ENCODE measurements at places on chromosomes 5 and 9.
A peak's percentile ranks its signal among the peaks of the same experiment; 100 is the strongest.

DNA sequence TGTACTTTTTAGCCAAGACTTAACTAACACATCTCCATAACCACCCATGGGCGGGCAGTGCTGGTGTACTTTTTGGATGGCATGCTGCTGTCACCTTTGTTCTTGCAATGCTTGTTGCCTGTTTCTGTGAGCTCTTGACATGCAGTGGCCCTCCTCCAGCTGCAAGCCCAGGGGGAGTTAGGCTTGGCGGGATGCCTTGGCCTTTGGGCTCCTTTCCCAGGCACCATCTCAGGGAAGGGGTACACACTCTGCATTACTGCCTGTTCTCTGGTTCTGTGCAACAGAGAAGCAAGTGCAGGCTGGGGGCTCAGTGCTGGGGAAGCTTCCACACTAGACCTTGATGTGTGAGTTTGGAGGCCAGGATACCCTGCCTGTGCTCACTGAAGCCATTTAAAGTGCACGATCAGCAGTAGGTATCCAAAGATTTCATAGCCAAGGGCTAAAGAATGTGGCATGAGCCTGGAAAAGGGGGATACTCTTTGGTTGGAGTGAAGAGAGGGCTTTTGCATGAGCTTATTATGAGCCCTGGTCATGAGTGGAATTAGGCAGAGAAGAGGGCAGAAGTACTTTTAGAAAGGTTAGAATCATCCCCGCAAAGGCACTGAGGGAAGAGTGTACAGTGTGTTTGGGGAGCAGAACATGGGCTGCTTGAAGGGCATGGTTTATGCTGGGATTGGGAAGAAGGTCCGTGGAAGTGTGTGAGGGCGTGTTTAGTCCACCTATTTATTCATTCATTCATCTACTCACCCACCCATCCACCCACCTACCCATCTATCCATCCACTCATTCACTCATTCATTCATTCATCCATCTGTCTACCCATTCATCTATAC, 22.5 kb downstream of the PSAT1 start:
- no peak for DNase-seq

DNA sequence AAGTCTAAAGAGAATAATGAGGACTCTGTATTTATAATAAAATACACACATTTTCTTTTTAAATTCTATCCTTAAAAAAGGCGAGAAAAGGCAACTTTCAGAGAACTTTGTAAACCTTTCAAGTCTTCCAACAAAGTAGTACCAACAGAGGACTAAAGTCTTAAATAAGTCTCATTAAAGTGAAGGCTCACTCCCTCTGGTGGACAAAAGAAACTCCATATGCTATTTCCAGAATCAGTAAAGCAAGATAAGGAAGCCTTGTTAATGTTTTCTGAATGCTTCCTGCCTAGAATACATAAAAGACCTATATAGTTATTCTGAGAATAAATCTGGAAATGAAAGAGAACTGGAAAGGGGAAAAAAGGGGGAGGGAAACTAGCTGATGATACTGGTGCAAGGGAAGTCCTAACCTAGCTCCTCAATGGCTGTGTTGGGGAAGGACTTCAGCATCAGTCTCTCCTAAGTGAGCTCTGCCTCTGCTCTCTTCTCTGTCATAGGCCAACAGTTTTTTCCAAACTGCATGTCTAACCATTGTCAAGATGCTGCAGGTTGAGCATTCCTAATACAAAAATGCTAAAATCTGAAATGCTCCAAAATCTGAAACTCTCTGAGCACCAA, 7.2 kb downstream of the HMGCS1 start:
- no peak for DNase-seq

GRCh38 chr9:31243386-31243785, 1141.1 kb upstream of the ACO1 start:
- no peak for DNase-seq

DNA sequence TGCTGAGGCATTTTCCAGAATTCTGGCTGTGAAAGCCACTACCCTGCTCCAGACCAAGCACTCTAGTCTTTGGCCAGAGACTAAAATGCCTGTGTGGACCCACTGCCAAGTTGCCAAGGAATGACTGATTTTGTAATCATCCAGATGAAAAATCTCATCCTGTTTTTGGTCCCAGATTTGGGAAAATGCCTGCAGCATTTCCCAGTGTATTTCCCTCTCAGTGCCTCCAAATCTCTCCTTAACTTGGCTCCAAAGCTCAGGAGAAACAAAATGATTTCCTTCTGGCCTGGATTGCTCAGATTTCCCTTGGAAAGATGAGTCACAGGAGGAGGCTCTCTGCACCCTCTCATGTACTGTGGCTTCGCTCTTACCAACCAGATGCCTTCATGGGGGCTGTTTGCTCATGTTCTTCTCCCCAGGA, 335.2 kb upstream of the TARS1 start:
- no peak for DNase-seq

DNA sequence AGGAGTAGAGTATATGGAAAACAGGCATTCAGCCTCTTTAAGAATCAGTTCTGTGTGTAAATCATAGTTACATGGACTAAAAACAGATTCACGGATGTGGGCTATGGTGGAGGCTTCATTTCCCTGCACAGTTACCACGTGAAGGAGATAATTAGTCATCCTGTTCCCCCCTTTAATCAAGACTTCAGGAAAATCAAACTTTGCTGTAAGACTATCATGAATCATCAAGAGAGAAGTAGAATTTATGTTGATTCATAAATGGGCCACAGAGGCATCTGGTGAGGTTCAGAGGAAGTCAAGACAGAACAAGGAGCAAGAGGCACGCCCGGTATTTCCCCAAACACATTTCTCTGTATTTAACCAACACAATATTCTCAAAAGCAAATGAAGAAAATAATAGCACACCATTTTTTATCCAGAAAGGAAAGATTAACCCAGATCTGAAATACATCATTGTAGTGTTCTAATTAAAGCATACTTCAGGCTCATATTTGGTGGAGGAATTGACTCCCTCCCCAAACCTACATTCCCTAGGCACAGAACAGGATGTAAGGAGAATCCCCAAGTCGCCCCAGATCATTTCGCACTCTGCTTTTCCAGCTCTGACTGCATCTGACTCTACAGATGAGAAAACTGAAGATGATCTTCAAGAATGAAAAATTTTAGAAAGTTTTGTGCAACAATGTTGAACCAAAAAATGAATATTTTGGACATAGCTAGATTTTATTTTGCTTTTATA, 175.8 kb upstream of the GAS1 start:
- no peak for DNase-seq

GRCh38 chr5:81754621-81755020, 3.7 kb upstream of the SSBP2 start:
- DNase-seq: no peak

DNA sequence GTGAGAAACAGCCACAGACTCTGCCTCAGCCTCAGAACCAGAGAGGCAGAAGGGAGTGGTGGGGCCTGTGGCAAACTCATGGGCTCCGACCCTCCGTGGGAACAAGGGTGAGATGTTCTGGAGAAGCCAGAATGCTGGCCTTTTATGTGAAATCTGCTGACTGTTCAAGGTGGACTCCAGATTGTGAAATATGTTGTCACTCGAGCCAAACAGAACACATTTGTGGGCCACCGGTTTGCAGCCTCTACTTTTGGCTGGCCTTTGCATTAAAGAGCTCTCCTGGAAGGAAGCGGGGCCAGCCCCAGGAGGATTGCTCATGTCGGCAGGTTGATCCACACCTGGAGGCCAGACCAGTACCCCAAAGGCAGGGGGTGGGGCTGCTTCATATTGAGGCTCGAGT, 62.4 kb downstream of the ERGIC1 start:
- DNase-seq: no peak

DNA sequence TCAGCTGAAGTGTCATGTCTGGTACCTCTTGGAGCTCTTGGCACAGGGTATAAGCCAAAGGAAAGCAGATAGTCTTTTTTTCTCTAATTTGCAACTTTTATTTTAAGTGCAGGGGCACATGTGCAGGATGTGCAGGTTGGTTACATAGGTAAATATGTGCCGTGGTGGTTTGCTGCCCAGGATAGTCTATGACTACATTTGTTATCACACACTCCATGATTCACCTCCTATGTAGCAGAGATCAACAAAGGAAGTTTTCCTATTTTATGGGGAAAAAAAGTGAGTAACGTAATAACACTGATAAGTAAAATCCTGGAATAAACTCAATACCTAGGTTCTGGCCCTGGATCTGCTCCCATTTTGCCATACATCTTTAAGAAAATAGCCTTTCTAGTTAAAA, 234.6 kb downstream of the CAAP1 start:
- DNase-seq: no peak

DNA sequence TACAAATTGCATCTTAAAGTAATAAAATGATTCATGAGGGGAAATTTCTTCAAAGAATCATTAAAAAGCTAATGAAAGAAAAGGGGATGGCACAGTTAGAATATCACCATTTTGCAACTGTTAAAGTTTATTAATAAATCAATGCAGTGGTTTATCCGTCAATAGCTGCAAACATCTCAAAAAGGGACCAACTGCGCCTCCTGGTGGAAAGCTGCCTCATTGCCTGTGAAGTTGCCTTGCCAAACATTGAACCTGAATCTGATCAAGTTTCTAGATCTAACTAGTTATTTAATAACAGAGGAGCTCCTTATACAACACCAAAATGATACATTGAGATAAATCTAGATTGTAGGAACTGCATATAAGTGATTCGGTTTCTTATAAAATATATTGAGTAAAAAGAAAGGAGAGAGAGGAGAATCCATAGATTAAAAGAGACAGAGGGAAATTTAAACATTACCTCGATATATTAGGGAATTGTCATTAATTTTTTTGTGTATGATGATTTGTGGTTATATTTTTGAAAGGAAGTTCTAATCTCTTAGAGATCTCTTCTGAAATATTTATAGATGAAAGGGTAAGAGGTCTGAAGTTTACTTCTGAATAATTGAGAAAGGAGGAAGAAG, 6.9 kb upstream of the NDUFB6 start:
- peak; percentile 74 for DNase-seq

DNA sequence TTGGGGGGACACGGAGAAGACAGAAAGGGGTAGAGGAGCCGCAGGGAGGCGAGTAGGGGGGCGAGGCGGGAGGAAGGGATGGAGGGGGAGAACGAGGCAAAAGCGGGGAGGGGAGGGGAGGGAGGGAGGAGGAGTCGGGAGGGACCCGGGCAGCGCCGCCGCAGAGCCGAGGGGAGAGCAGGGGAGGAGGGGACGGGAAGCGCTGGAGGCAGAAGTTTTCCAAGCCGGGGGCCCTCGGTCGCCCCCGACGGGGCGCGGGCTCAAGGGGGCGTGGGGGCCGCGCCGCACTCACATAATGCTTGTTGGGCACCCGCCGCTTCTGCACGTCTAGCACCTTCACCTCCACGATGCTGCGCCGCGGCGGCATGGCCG, 353 bp downstream of the SH3PXD2B start:
- peak; percentile 77 for DNase-seq

- no peak for DNase-seq
Measured at GRCh38 chr5:174514983-174515394, 209.4 kb upstream of the MSX2 start.

GRCh38 chr9:8492024-8492423, 692.4 kb upstream of the DMAC1 start:
- DNase-seq: no peak

DNA sequence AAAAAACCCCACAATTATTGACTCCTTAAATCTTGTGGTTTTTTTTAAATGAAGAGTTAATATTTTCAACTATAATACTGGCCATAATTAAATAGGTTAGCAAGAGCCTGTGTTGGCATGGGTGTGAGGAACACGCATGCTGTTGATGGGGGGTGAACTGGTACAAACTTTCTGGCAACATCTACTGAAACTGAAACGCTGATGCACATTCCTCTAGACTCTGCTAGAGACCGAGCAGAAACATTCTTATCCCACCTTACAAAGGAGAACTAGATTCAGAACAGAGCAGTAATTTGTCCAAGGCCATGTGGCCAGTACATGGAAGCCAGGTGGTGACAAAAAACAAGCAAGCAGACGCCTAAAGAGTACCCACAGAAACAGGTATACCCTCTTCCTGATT, 2.4 kb downstream of the BICD2 start:
- DNase-seq: no peak

DNA sequence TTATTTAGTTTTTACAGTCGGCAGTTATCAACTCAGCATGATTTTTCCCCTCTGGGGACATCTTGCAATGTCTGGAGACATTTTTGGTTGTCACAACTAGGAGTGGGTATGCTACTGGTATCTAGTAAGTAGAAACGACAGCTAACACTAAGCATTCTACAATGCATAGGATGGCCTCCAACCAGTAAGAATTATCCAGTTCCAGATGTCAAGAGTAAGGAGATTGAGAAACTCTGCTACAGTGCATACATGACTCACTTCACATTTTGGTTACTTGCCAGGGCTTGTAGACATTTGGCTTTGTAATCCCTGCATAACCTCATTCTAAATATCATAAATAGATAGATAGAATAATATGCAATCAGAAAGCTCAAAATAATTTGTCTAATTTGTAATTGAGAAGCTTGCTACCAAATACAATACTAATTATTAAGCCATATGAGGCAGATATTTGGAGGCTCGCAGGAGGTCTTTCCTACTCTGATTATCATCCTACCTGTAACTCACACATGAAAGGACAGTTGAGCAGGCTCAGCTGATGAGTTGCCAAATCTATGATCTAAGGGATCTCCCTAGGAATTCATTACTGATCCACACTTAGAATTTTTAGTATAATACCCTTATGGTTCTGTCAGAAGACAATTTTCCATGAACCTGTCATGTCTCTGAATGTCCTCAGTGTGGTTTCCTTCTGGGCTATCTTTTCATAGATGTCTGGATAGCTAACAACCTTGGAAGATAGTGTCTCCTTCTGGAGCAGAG, 346.9 kb upstream of the TLE4 start:
- no peak for DNase-seq

DNA sequence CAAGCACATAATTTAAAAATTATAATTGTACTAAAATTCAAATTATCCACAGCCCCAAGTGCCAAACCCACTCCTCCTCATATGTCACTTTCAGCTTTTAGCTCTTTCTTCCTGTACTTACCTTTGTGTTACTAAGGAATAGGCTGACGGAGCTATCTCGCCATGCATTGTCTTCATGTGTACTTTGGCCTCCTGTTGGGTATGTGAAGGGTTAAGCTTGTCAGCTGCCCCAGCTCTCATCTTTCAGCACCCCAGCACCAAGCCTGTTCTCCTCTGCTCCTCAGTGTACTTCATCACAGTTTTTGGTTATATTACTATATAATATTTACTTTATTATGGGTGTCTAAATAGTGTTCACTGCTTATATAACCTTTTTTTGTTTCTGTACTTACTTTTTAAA, 46.2 kb downstream of the OSTF1 start:
- DNase-seq: no peak

DNA sequence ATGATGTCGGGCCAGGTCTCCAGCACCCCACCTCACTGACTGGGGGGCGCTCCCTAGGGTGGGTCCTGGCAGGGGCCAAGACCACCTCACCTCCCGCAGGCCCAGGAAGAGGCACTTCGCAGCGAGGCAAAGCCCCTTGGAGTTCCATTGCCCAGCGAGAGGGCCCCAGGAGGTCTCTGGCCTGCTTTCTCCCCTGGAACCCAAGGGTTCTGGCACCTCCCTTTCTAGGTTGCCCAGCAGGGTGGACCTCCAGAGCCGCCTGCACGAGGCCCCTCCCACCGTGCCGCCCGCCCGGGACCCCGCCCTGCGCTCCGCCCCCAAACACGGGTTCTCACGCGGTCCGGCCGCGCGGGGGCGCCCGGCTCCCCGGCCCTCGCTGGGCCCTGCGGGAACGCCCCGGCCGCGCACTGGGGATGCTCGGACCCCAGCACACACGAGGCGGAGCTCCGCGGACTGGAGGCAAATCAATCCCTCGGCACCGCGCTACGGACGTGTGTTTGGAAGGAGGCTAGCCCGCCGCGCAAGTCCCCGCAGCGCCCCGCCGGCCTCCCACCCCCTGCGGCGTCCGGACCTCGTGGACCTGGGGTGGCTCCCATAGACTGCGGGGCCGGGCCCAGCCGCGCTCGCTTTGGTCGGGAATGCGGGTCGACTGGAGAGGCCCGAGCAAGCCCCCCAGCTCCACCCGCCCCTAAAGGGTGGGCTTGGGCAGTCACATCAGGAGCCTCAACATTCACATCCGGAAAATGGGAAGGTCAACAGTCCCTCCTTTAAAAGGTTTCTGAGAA, 99.5 kb upstream of the LMX1B start:
- peak; percentile 82 for DNase-seq

Data from left forelimb (tissue), 1 donor.